Omental fat pad (tissue), 4 donors: ENCODE measurements at places on chromosomes 2 and 18. TPM values are rescaled to one million over a fixed set of nuclear protein-coding genes. Genes with fewer than 3 reads are reported as not detected.

The ZNF396 gene
- 1.5 TPM for total RNA-seq

The CLIP4 gene
- total RNA-seq = 51.5 TPM

The CPO gene
- total RNA-seq = not detected

The ASB18 gene
- not detected for total RNA-seq

The KIF1A gene
- total RNA-seq = not detected

The FOXD4L1 gene
- total RNA-seq = 0.24 TPM

The LIPG gene
- total RNA-seq = 0.94 TPM

The MC5R gene
- total RNA-seq = not detected

The RAB12 gene
- total RNA-seq = 42.2 TPM

The CFC1 gene
- total RNA-seq = 0.50 TPM

The IL1RN gene
- total RNA-seq = 8.8 TPM

The LIMS3 gene
- 2.4 TPM for total RNA-seq

The TMEM247 gene
- total RNA-seq = not detected

The CENPA gene
- total RNA-seq = not detected

The ADGRF3 gene
- total RNA-seq = not detected

The POTEC gene
- not detected for total RNA-seq

The DHRS9 gene
- 6.7 TPM for total RNA-seq

The NOP58 gene
- 177 TPM for total RNA-seq

The TANK gene
- 102 TPM for total RNA-seq

The CRYBA2 gene
- not detected for total RNA-seq

The CIDEA gene
- total RNA-seq = 132 TPM

The RASGRP3 gene
- total RNA-seq = 31.4 TPM
